ENCODE measurements at places on chromosomes 12 and 14. TPM values are rescaled to one million over a fixed set of nuclear protein-coding genes. Genes with fewer than 3 reads are reported as not detected.

DNA sequence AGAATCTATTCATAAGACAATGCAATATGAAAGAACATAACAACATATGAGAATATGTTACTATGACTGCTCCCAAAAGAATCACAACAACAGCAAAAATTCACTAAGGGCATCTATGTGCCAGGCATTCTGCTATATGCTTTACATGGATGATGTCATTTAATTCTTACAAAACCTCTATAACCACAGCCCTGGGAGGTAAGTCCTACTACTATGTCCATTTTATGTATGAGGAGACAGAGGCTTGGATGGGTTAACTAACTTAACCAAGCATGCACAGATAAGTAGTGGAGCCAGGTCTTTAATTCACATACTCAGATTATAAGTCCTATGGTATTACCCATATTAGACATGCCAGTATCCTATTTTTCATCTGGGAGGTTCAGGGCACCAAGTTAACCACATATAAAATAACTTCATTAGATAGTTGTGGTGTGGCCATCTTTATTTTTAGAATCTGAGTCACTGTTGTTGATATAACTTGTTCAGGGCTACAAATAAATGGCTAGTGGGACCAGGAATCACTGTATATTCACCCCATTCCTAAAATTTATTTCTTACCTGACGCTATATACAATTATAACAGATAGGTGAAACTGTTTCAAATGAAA lies 33.2 kb upstream of the RAD51AP1 start:
- no peak overlapping the region for H3K4me3 ChIP-seq
- no peaks in the 10 kb centered on the region for H3K27me3 ChIP-seq
- H3K4me1 ChIP-seq: peaks cover 26% of the 10 kb centered on the region
- peak overlapping the region; percentile 71 for H3K27ac ChIP-seq
- peaks cover 38% of the 10 kb centered on the region for H3K36me3 ChIP-seq

DNA sequence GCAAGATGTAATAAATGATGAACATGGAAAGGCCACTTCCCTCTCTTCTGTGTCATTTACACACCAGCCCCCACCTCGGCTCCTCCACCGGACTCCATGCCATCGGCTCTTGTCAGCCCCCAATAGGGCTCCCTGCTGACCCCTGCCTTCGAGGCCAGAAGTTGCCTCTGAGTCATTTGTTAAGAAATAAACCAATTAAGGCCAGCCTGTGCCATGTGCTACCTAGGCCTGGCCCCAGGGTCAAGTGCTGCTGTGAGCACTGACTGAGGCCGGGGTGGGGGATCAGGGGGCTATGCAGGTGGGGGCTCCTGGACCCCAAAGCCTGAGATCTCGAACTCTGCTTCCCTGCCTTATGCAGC lies 53.2 kb downstream of the TESC start:
- no peaks in the 10 kb centered on the region for H3K4me1 ChIP-seq
- no peak for DNase-seq
- H3K4me3 ChIP-seq: no peak overlapping the region
- H3K27me3 ChIP-seq: no peaks in the 10 kb centered on the region
- H3K36me3 ChIP-seq: no peaks in the 10 kb centered on the region

- H3K27ac ChIP-seq: peak overlapping the region; percentile 84
- no peaks in the 10 kb centered on the region for H3K27me3 ChIP-seq
- H3K4me1 ChIP-seq: peaks cover 42% of the 10 kb centered on the region
- no peak for DNase-seq
Observed at GRCh38 chr14:20489093-20489994, 16.0 kb upstream of the RNASE10 start.

GRCh38 chr12:25269701-25270100 lies 19.0 kb upstream of the KRAS start:
- no peak overlapping the region for H3K27ac ChIP-seq
- DNase-seq: no peak
- H3K4me3 ChIP-seq: no peak overlapping the region
- H3K4me1 ChIP-seq: peaks cover 3% of the 10 kb centered on the region
- H3K36me3 ChIP-seq: no peaks in the 10 kb centered on the region

The PTGDR gene
- 0.57 TPM for total RNA-seq

- no peak overlapping the region for H3K27ac ChIP-seq
- H3K4me3 ChIP-seq: no peak overlapping the region
- no peaks in the 10 kb centered on the region for H3K27me3 ChIP-seq
- no peak for DNase-seq
Observed at GRCh38 chr12:68199127-68199526, 26.5 kb downstream of the IL26 start.

The CMA1 gene
- not detected for total RNA-seq

The BEGAIN gene
- total RNA-seq: 1.5 TPM

- H3K4me3 ChIP-seq: no peak overlapping the region
- no peaks in the 10 kb centered on the region for H3K27me3 ChIP-seq
- DNase-seq: no peak
- H3K36me3 ChIP-seq: peaks cover 6% of the 10 kb centered on the region
- H3K4me1 ChIP-seq: peaks cover 4% of the 10 kb centered on the region
Observed at GRCh38 chr12:132788375-132789098, 26.9 kb upstream of the ANKLE2 start.

The PTPRB gene
- not detected for total RNA-seq

DNA sequence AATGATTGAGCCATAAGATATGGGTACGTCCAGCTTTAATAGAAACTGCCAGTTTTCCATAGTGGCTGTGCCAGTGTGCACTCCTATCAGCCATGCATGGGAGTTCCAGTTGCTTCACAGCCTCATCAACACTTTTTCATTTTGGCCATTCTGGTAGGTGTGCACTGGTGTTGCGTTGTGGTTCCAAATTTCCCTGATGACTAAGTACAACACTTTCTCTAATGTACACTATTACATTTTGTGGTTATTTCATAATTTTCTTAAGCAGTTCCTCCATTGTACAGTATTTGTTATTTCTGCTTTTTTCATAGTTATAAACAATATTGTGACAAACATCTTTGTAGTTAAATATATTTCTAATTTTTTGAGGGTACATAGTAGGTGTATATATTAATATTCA lies 21.5 kb upstream of the OAS1 start:
- H3K27ac ChIP-seq: no peak overlapping the region
- H3K36me3 ChIP-seq: no peaks in the 10 kb centered on the region
- peaks cover 16% of the 10 kb centered on the region for H3K27me3 ChIP-seq
- H3K4me1 ChIP-seq: no peaks in the 10 kb centered on the region
- no peak overlapping the region for H3K4me3 ChIP-seq

The SRRM4 gene
- not detected for total RNA-seq

- H3K4me3 ChIP-seq: no peak overlapping the region
- no peak for DNase-seq
- no peaks in the 10 kb centered on the region for H3K36me3 ChIP-seq
- H3K27me3 ChIP-seq: no peaks in the 10 kb centered on the region
Observed at GRCh38 chr14:73594491-73594890, 2.8 kb downstream of the ACOT4 start.

DNA sequence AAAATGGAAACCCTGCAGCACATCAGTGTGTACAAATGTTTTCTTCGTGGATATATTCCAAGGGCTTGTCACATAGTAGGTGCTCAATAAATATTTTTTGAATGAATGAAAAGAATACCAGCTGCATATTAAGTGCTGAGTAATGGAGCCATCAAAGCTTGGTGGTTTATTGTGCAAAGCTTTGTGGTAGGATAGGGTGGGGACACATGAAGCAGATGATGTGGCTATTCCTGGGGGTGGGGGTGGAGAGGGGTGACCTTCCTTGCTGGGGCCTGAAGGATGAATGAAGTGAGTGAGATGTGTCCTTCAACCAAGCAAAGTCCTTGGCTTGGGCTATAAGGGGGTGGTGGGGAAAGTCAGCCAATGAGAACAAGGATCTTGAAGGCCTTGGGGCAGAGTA lies 4.3 kb upstream of the KRT81 start:
- H3K4me1 ChIP-seq: no peaks in the 10 kb centered on the region
- no peak overlapping the region for H3K4me3 ChIP-seq
- H3K27ac ChIP-seq: no peak overlapping the region
- no peaks in the 10 kb centered on the region for H3K27me3 ChIP-seq

DNA sequence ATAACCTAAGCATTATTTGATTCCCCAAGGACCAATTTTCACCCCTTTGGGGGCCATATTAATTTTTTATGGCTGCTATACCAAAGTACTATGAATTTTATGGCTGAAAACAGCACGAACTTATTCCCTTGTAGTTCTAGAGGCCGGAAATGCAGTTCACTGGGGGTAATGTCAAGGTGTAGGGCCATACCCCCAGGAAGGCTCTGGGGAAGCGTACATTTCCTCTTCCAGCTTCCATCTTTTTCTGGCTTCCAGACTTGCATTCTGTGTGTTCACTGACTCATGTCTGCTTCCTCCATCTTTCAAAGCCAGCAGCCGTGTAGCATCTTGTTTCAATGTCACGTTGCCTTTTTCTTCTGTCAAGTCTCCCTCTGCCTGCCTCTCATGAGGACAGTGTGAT lies 133.5 kb downstream of the BICD1 start:
- no peak overlapping the region for H3K4me3 ChIP-seq
- H3K36me3 ChIP-seq: peaks cover 11% of the 10 kb centered on the region
- no peak for DNase-seq
- no peaks in the 10 kb centered on the region for H3K27me3 ChIP-seq
- H3K27ac ChIP-seq: no peak overlapping the region

DNA sequence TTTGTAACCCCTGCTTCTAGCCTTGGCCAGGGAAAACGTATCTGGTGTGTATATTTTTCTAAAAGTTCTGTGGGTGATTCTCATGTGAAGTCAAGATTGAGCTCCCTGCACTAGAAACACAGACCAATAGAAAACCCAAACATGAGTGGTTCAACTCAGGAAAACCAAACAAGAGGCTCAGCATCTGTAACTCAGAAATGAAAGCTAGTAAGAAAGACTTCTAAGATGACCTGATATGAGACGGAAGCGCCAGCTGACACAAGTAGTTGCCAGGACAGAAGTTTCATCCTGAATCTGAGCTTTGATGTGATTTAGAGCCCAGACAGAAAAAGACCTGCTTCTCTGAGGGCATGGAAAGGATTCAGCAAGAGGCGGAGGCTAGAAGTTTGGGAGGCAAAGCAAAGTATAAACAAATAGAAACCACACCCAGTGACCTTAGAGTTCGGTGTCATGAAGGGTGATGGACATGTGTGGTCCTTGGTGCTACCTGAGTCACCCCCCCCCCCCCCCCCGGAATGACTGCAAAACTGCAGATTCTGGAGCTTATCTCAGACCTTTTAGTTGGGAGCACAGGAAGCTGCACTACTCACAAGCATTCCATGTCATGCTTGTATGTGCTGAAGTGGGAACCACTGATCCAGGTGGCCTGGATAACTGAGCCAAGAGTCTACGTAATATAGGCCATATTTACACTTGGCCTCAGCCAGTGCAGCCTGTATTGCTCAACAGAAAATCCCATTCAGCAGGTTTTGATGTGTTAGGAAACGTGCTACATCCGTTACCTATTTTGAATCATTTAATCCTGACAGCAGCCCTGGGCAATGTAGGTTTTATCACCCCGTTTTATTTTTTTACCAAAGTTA lies 191.3 kb downstream of the ANO6 start:
- H3K36me3 ChIP-seq: peaks cover 3% of the 10 kb centered on the region
- no peak overlapping the region for H3K27ac ChIP-seq
- H3K4me3 ChIP-seq: no peak overlapping the region
- no peaks in the 10 kb centered on the region for H3K4me1 ChIP-seq
- DNase-seq: no peak

DNA sequence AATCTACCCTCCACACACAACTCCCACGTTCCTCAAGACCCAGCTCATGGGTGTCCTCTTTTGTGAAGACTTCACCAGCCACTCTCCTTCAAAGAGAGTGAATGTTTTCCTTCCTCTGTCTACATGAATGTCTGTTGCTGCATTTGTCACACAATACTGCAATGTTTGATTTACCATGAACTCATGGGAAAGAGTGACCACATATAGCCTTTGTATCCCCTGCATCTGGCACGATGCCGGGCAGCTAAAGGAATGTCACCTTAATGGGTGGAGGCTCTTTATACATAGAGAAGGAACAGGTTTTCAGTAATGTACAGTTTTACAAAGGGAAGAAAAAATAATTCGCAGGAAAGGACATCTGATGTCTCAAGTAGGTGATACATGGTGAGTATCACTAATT lies 12.1 kb upstream of the BCDIN3D start:
- H3K4me3 ChIP-seq: no peak overlapping the region
- no peaks in the 10 kb centered on the region for H3K4me1 ChIP-seq
- no peaks in the 10 kb centered on the region for H3K36me3 ChIP-seq
- no peak overlapping the region for H3K27ac ChIP-seq
- DNase-seq: no peak
- H3K27me3 ChIP-seq: peaks cover 24% of the 10 kb centered on the region

- peak overlapping the region; percentile 22 for H3K4me3 ChIP-seq
- peak overlapping the region; percentile 66 for H3K27ac ChIP-seq
- no peaks in the 10 kb centered on the region for H3K36me3 ChIP-seq
Observed at GRCh38 chr14:68403191-68404145, 389.4 kb downstream of the ZFP36L1 start.

- peaks cover 31% of the 10 kb centered on the region for H3K27me3 ChIP-seq
- H3K36me3 ChIP-seq: no peaks in the 10 kb centered on the region
- H3K4me1 ChIP-seq: no peaks in the 10 kb centered on the region
- no peak for DNase-seq
Observed at GRCh38 chr12:32400866-32401265, 1.5 kb downstream of the FGD4 start.

GRCh38 chr12:15632708-15633107 lies 156.5 kb downstream of the EPS8 start:
- H3K36me3 ChIP-seq: no peaks in the 10 kb centered on the region
- DNase-seq: no peak
- H3K4me1 ChIP-seq: no peaks in the 10 kb centered on the region

DNA sequence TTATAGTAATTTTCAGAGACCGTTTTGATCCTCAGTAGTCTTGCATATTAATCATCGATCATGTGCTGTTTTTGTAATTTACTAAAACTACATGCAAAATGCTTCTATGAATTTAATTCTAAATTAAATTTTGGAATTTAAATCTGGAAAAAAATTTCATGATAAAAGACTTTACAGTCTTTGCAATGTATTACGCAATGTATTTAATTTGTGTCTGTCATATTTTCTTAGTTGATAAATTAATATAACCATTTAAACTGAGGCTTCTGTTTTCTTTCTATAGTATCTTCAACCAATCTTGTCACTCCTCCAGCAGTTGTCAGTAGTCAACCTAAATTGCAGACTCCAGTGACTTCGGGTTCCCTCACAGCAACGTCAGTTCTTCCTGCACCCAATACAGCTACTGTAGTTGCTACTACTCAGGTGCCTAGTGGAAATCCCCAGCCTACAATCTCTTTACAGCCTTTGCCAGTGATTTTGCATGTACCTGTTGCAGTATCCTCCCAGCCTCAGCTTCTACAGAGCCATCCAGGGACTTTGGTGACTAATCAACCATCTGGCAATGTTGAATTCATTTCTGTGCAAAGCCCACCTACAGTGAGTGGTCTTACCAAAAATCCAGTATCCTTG lies 94.8 kb downstream of the ATF7IP start:
- H3K27ac ChIP-seq: peak overlapping the region; percentile 64
- H3K4me1 ChIP-seq: peaks cover 33% of the 10 kb centered on the region
- peaks cover 78% of the 10 kb centered on the region for H3K36me3 ChIP-seq

Measured in naive thymus-derived CD8-positive, alpha-beta T cell (primary cell).